ENCODE measurements at places on chromosomes 2 and 18. TPM values are rescaled to one million over a fixed set of nuclear protein-coding genes. Genes with fewer than 3 reads are reported as not detected.

Gene SIX3
- total RNA-seq: not detected

Gene PNPT1
- total RNA-seq: 24.0 TPM

Gene HAAO
- total RNA-seq: 0.47 TPM

Gene RIT2
- total RNA-seq: not detected

Gene GALNT3
- 0.08 TPM for total RNA-seq

Gene ST8SIA3
- total RNA-seq: not detected

Gene PLB1
- total RNA-seq: 0.23 TPM

Gene FECH
- 41.0 TPM for total RNA-seq

Gene ARHGEF4
- total RNA-seq: 0.90 TPM

Gene POTEC
- total RNA-seq: not detected

Gene CXCR4
- 6.6 TPM for total RNA-seq

All from smooth muscle cell of the coronary artery (primary cell).